T47D (cell line): ENCODE measurements at places on chromosomes 2 and 18.

DNA sequence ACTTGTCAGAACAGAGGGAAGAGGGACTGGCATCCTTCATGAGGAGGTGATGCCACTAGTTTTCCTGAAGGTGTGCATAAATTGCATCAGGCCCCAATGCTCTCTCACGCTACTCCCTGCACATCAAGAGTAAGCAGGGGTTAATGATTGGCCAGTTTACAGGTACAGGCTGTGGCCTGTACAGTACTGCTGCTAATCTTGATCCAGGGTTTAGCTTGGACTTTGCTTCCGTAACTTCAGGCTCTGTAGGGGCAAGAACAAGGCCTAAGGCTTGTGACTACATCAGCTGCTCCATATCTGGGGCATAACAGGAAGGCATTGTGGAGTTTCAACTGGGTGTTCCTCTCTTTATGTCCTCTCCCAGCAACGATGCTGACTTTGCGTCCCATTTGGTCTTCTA, 96.8 kb upstream of the FZD7 start:
- DNase-seq = no peak

- no peak for DNase-seq
Observed at GRCh38 chr18:45617284-45617683, 2.0 kb downstream of the SLC14A2 start.

GRCh38 chr18:62399781-62400308, 74.7 kb downstream of the TNFRSF11A start:
- peak; percentile 55 for DNase-seq

GRCh38 chr18:23612434-23613090, 26.3 kb upstream of the NPC1 start:
- DNase-seq = no peak

DNA sequence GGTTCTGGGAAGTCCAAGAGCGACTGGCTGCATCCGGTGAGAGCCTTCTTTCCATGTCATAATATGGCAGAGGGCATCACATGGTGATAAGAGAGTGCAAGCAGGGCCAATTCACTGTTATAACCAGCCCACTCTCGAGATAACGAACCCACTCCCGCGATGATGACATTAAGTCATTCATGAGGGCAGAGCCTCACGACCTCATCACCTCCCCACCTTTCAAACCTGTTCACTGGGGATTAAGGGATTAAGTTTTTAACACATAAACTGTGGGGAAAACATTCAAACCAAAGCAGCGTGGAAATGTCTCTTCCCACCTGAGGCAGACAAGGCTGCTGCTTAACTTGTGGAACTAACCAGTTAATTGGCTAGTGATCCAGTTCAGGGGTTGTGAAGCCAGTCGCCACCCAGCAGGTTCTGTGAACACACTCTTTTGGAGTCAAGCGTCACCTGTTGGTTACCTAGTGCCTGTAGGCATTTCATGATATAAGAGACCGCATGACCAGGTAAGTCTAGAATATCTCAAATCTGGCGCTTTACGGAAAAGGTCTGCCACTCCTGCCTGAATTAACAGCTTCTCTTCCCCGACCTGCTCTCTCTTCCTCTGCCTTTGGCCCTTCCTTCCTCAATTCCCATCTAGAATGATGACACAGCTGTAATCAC, 54.3 kb downstream of the EDAR start:
- peak; percentile 5 for DNase-seq

- no peak for DNase-seq
Observed at GRCh38 chr2:217887841-217888701, 114.7 kb downstream of the TNS1 start.

DNA sequence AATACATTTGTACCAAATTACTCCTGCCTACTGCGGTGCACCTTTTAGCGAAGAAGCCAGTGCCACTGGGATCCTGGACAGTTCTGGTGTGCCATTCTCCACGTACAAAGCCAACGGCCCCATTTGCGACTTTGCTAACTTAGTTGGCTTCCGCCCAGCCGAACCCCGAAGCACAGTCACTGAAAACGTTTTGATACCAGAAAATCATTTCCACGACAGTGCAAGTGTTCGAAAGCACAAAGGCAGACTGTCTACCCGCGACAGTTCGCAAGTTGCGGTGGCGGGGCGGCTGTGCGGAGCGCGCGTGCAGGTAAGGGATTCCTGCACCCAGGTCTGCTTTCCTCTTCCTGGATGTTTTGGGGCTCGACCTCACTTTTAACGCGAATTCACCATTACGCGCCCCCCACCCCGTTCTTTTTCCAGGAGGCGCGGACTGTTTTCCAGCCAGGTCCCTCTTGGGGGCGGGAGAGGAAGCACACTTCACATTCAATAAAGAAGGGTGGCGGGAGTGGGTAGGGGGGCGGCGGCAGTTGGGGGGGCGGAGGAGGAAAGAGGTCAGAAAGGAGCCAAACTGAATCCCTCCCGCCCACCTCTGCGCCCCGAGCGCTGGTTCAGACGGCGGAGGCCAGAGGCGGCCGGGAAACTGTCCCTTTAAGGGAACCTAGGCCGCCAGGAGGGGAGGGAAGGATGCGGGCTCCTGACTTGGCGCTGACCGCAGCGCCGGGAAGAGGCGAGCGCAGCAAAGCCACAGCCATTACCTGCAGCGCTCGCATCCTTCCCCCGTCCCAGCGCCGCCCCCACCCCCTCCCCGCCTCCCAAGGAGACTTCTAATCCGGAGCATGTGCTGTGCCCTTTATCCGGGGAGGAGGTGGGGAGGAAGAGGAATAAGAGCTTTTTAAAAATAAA, 107.4 kb upstream of the KCTD1 start:
- DNase-seq = peak; percentile 39

- DNase-seq = no peak
Observed at GRCh38 chr18:74571895-74572680, 25.6 kb upstream of the ZNF407 start.

DNA sequence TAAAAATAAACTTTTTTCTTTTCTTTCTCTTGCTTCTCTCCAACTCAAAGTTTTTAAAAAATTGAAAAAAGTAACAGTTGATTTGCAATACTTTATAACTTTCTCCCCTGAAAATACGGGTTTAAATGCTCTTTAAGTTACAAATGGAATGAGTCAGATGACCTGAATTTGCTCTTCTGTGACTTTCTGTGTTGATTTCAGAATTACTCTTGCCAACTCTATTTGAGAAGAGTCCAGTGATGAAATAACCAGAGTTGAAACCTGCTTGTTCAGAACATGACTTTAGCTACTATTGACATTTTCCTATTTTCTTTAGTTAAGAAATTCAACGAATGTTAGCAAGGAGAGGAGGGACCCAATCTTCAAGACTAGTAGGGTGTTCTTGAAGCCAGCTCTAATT, 146.1 kb upstream of the ZSWIM2 start:
- no peak for DNase-seq

GRCh38 chr2:219174146-219174545, 2.6 kb downstream of the CNPPD1 start:
- DNase-seq = no peak

- DNase-seq = no peak
Observed at GRCh38 chr2:201952187-201952586, 81.5 kb upstream of the FZD7 start.

DNA sequence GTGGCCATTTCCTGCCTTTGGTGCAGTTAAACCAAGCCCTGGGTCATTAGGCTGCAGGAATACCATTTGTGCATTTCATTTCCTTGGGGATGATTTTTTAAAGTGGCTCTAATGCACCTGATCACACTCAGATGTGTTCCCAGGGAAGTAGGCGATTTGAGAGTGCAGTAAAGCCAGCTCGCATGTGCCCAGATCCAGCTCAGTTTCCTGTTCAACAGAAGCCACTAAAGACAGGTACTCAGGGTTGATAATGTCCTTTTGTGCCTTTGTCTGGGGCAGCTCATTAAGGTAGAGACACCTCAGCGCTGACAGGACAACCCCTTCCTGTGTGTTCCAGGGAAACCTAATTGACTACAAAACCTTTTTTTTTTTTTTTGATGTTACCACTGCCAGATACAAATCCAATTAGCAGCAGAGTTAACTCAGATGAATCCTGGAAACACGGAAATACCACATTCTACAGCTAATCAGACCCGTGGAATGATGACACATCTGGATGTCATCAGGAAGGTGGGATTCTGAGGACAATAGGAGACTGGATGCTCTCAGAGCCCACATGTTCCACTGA, 15.2 kb upstream of the CHRNA1 start:
- DNase-seq = no peak

GRCh38 chr2:15145046-15145817, 415.9 kb downstream of the NBAS start:
- no peak for DNase-seq

DNA sequence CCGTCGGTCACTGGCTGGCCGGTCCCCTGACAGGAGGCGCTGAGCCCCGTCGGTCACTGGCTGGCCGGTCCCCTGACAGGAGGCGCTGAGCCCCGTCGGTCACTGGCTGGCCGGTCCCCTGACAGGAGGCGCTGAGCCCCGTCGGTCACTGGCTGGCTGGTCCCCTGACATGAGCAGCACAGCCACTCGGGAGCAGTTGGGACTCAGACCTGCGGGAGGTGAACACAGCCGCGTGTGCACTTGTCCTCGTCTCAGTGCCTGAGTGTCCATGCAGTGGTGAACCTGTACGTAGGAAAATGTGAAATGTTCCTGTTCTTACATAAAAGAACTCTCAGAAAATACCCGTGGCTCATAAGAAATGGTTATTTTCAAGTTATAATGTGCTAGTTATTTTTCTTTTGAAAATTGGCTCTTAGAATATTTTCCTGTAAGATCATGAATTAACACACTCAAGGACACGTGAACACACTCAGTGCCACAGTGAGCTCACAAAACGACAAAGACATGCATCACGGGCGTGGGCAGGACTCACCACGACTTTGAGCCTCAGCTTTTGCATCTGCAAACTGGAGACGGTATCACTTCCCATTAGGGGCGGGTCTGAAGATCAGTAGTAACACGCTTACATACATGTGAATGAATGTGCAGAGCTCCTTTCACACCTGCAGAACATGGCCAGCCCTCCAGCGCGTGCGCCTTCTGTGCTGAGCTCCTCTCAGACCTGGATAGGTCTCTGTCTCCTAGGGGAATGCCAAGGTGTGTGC, 21.1 kb upstream of the NFATC1 start:
- DNase-seq = no peak

DNA sequence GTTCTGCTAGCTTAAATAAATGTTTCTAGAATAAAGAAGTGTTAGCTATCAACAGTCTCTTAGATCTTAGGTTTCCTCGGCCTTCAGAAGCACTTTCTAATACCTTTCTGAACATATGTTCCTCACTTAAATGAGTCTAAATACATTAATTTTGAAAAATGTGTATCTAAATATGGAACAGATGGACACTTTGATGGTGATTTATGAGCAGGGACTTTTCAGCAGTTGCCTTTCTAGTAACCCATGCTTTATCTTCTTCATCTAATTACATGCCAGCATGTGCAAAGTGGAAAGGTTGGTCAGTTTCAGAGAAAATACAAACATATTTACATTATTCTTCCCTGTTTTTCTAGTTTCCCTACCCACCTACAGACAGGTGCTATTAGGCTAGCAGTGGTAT, 797.0 kb upstream of the CHAC2 start:
- DNase-seq = no peak

DNA sequence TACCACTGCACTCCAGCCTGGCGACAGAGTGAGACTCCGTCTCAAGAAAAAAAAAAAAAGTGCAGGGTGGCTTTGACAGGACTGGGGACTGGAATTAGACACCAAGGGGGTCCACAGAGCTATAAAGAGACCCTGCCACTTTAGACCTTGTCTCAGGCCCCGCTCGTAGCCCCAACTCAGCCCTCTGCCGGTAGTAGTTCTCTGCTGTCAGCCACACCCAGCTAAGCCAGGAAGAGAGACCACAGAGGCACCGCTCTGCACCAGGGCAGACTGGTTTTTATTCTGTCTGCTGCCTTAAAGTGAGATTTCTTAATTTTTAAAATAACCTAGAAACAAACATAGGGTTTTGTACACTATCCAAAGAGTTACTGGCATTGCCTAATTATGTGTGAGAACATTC, 66.0 kb downstream of the STEAP3 start:
- DNase-seq = no peak

- peak; percentile 65 for DNase-seq
Observed at GRCh38 chr2:225122583-225123486, 80.6 kb upstream of the DOCK10 start.

DNA sequence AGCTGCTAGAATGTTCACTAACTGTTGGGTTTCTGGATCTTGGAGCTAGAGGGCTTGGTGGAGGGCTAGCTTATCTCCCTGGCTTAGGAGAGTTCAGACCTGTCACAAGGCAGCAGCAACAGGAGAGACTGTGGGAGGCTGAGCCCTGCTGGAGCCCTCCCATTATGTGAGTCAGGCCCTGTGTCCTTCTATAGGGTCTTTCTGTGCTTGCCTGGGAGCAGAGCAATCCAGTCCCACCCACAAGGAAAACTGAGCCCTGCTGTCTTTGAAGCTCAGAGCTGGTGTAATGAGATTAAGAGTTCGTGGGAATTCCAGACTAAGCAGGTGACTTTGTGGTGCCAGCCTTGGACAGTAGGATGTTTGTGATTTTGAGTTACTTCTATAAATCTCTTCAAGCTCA, 249.0 kb downstream of the TTC32 start:
- no peak for DNase-seq

DNA sequence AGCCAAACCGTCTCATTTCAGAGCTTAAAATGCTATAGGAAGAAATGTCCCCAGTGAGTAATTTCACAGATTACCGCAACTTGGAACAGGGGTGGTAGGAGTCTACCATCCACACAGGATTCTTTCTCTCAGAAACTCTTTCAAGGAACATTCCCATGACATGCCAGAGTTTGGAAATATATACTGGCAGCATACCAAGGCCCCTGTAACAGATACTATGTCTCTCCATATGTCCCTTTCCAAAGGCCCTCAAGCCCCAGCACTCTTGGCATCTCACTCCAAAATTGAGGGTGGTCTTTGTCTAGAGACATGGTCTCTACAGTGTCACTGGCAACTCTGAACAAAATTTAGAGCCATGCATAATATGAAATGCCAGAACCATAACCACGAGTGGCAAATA, 11.0 kb downstream of the FIGLA start:
- DNase-seq = no peak

DNA sequence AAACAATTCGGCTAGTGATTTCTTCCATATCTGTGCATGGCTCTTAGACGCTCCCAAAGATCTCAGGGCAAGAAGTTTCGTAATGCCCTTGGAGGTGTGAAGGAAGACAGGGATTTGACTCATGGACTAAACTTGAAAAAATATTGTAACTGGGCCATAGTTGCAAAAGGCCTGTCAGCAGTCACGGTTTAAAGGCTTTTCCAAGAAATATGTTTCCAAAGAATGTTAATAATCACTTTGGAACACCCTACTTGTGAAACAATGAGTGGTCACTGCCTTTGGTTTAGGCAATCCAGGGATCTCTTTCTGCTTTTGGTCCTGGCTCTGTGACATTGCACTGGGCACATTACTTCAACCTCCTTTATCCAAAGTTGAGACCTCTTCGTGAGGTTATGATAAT, 102.5 kb upstream of the RASGRP3 start:
- no peak for DNase-seq

- DNase-seq = no peak
Observed at GRCh38 chr2:190896477-190896876, 15.9 kb downstream of the GLS start.
